ENCODE measurements at places on chromosomes 3 and 15.

GRCh38 chr3:55309336-55309735, 177.8 kb downstream of the WNT5A start:
- DNase-seq: no peak

DNA sequence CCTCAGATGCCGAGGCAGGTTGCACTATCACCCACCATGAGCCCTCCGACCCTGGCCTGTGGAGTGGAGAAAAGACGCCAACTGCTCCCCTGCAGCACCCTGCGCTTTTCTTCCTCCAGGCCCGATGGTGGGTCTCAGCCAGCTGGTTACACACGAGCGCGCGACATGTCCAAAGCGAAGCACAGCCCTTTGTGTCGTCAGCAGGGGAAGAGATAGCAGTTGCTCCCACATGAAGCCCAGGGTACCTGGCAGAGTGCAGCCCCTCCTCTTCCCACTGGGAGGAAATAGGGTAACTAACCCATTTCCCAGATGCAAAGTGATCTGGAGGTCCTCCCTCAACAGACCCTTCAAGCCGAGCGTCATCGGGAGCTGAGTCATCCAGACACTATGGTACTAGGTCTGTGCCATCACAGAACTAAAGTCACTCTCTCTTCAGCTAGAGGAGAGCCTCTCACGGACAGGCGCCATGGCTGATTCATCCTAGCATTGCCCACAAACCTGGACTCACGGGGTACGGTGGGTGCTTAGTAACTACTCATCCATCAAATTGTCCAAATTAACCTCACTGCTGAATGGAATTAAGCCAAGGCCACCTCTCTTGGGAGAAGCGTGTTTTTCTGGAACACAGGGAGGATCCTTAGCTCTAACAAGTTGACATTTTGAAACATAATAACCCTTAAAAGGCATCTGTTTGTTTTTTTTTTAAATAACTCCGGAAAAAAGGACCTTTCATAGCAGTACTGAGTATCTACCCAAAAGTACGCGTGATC, 45.2 kb upstream of the BDH1 start:
- DNase-seq: no peak

DNA sequence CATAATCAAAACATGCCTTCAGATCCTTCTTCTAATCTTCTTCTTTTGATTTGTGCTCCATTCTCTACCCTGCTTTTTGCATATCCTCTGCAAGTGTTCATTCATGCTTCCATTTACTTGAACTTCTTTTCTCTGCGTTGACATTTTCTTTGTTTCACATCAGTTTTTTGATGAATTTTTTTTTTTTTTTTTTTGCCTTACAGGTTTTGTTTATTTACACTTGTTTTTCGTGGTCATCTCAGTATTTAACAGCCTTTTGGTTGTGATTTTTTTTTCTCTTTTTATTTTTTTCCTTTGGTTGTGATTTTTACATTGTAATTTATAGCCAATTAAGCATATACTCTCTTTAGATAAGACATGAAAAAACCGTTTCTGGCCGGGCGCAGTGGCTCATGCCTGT, 11.8 kb upstream of the SHQ1 start:
- no peak for DNase-seq

GRCh38 chr3:116316771-116317170, 128.5 kb downstream of the LSAMP start:
- DNase-seq: no peak

DNA sequence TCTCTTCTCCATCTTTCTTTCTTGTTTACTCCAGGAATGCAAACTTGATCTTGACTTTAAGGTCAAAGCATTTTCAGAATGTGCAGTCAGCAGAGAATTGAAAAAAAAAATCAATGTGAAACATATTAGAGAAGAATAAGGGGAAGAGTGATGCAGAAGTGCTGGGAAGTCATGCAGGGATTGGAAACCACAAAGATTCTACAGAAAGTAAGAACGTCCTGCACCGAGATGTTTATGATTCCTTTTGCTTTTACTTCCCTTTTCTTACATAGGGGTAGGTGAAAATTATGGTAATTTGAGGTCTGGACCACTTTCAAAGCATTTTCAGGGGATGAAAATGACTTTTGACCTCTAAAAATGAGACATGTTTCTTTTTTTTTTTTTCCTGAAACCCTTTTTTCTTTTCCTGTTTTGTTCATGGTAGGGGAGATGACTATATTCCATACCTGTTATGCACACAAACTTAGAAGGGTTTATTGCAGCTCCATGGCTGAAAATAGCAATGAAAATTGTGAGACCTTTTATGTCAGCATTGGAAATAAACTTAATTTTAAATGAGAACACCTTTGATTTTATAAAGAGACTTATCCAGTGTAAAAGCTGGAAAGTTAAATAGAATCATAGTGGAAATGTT, 623.5 kb upstream of the TBL1XR1 start:
- no peak for DNase-seq

DNA sequence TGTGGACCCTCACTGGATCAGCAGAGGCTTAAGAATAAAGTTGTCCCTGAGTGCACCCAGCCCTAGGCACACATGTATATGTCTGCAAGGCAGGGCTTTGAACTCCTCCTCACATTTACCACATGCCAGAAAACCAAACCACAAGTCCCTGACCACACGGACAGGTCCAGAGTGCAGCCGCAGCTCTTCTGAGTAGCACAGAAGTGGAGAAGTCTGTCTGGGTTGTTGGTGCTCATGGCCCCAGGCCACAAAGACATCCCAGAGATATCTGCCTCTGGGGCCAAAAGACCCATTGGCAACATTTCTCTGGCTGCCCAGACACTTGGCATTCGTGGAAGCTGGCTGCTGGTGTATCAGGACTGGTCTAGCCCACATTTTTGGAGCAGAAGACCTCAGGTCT, 17.4 kb downstream of the SUSD5 start:
- DNase-seq: no peak

DNA sequence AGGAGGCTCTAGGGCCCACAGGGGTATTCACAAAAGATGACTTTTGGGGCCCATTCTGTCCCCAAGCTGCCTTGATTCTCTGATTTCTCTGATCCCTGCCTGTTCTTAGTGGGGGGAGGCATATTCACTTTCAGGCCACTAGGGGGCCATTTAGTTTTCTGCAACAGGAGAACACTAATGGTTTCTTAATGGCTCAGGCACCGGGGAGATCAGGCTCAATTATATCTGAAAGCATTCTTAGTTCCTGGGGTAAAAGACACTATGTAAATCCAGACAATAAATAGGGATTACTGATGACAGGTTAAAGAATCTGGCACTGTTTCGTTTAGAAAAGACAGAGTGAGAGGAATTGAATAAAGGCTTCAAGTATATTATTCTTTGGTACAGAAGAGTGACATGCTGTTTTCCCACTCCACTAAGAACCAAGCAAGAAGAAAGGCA, 2.5 kb upstream of the INAFM2 start:
- no peak for DNase-seq

Data from activated naive CD8-positive, alpha-beta T cell treated with anti-CD3 and anti-CD28 coated beads, Interleukin-2, amount 50 U/mL, for 16 hours (primary cell).